CD4-positive, alpha-beta memory T cell (primary cell): ENCODE measurements at places on chromosomes 7 and 10. TPM values are rescaled to one million over a fixed set of nuclear protein-coding genes. Genes with fewer than 3 reads are reported as not detected.

The RET gene
- polyA plus RNA-seq, result not detected

The NEUROD6 gene
- polyA plus RNA-seq, result not detected

The C10orf143 gene
- polyA plus RNA-seq, result 18.7 TPM

The CLCN1 gene
- polyA plus RNA-seq, result not detected

The ADRB1 gene
- not detected for polyA plus RNA-seq

The NEUROG3 gene
- 0.14 TPM for polyA plus RNA-seq

The PANK1 gene
- polyA plus RNA-seq, result 1.6 TPM

The PAX4 gene
- polyA plus RNA-seq, result not detected

The PNLIPRP1 gene
- not detected for polyA plus RNA-seq
